D721Med (cell line): ENCODE measurements at places on chromosomes 3 and 15.
A peak's percentile ranks its signal among the peaks of the same experiment; 100 is the strongest.

DNA sequence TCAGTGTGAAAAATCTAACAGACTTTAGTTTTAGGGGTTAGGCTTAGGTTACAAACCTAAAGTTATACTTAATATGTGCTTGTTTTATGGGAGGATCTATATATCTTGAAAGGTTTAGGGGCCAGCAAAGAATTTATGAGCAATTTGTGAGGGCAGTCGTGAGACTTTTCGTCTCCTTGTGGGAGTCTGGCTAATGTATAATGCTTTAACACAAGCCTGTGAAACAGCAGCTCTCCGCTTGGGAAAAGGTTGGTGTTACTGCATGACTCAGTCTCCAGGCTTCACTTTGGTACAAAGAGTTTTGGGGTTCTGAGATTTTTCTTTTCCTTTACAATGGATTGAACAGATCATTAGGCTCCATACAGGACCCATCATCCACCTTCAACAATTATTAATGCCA lies 79.0 kb upstream of the MFGE8 start:
- DNase-seq, result no peak

DNA sequence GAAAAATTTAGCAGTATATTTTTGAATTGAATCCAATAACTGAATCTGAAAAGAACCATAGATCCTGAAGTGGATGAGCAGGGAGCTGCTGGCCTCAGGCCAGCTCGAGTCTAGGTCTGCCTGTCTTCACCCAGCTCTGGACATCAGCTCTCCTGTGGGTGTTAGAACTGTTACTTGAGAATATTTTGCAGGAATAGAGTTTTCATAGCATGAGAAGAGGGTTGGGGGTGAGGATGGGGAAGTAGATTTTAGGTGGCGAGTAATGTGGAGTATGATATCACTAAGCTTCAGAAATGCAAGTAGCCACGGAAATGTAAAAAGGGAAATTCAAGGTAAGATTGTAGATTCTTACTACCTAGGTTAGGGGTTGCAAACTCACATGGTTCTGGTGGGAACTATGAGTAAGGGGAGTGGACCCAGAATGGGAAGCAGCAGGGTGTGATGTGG lies 6.2 kb downstream of the RAB8B start:
- no peak for DNase-seq

GRCh38 chr15:43828061-43828657 lies 1.4 kb downstream of the WDR76 start:
- no peak for DNase-seq

- DNase-seq, result no peak
Measured at GRCh38 chr3:114760679-114761078, 386.4 kb downstream of the ZBTB20 start.

DNA sequence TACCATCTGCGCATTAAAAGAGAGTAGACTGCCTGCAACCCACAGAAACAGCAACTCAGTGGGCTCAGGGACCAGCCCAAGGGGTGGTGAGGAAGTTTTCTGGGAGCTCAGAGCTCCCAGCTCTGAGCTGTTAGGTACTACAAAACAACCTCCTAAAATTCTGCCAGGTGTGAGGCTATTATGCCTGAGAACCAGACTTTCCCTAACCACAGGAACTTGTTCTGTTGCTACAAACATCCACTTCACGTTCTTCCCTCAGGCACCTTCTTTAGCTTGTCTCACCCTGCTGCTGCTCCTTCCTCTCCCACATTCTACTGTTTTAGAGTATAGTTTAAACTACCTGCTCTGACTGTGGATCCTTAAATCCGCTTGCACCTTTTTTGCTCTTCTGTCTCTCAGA lies 399.4 kb downstream of the ROBO1 start:
- no peak for DNase-seq

DNA sequence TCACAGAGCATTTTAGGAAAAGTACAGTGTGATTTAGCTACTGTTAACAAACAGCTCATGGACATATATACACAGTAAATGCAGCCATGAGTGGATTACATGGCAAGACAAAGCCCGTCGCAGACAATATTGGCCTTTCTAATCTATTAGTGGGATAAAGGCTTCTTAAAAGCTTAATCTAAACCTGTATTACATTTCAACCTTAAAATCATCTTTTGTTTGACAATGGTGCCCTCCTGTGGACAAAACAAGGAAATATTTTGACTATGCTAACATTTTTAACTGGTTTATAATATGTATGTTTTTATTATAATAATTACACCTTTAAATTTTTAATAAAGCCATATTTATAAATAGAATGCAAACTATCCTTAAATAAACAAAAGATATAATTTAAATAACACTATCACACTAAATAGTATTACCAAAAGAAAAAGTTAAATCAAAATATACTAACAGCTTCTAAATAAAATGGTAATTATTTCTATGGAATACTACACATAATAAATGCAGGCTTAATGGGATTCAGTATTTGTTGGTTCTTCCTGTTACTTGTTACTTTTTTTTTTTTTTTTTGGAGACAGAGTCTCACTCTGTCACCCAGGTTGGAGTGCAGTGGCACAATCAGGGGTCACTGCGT lies 38.6 kb downstream of the TAFA4 start:
- no peak for DNase-seq

DNA sequence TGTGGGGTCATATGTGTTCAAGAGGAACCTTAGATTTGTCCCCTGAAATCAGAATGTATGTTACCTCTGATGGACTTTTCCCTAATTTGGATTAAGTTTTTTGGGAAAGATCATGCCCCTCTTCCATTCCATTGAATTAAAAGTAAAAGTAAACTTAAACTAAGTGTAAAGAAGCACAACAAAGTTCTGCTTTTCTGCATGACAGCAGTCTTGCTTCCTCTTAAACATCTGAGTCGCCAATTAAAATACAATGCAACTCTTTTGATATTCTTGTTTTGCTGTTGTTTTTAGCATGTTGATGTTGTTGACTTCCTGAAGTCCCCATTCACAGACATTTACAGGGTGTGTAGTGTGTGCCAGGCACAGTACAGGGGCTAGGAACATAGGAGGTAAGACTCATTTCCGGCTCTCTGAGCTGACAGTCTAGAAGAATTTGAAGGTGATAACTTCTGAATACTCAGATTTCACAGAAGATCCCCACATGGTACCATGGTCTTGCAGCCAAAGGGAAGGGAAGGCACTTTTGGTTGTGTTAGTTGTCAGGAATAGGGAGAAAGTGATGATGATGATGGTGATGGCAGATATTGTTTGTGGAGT lies 45.0 kb downstream of the USP13 start:
- no peak for DNase-seq

- peak; percentile 26 for DNase-seq
Measured at GRCh38 chr3:159804726-159805410, 183.8 kb upstream of the IL12A start.

- no peak for DNase-seq
Measured at GRCh38 chr3:147651107-147651778, 242.1 kb downstream of the ZIC1 start.

- DNase-seq, result no peak
Measured at GRCh38 chr3:115284980-115285379, 137.9 kb upstream of the ZBTB20 start.

DNA sequence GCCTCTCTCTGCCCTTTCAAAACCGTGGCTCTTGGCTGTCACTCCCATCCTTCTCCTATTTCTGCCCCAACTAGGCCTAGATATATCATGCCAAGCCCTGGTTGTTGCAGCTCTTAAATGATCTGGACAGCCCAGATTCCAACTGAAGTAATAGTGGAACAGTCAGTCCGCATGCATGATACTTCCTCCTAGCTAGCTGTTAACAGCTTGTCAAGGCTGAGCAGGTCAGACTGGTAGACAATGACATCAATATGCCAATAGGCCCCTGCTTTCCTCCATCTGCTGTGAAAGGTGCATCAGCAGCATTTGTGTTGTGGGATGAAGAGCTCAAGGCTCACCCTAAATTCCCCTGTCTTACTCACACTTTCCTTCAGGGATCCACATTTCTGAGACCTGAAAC lies 527.7 kb upstream of the TGFBR2 start:
- DNase-seq, result no peak

GRCh38 chr3:137294139-137294538 lies 336.4 kb downstream of the IL20RB start:
- DNase-seq, result no peak

DNA sequence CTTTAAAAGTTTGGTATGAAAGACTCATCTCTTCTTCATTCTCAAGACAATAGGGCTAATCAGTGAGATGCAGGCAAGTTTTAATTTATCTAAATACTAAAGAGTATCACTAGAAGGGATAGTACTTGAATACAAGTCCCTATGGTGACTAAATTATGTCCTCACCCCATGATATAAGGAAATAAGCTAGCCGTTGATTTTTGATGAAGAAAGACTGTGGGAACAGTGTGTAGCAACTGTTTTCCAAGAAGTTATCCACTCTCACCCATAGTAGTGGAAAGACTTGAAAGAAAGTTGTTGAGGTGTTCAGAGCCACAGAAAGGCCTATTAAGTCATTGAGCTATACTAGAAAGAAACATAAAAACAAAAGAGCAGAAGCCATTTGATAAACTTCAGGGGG lies 36.7 kb downstream of the PIK3CA start:
- no peak for DNase-seq

DNA sequence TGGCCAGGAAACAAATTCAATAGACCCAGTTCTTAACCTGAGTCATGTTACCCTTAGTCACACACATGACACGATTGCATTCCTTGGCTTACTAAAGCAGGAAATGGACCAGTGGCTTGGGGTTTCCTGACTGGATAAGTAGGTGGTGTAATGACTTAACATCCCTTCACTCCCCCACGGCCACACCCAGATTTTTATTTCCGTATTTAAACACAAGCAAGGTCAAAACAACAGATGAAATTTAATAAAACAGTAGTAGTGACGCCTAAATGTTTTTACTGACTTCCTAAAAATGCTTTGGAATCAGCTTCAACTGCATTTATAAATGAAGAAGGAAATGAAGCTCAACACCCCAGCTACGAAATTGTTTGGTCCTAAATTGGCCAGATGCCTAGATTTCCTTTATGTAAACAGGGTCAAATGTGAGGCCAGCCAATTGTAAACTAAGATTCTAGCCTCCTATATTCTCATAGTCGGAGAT lies 324.3 kb downstream of the CHST2 start:
- no peak for DNase-seq

GRCh38 chr3:127374086-127375010 lies 86.5 kb upstream of the PRR20G start:
- DNase-seq, result no peak
